ENCODE measurements at places on chromosomes 16 and 17.
A peak's percentile ranks its signal among the peaks of the same experiment; 100 is the strongest.

- DNase-seq: no peak
These were observed 11.1 kb upstream of the ALDOA start for GRCh38 chr16:30054451-30054850.

DNA sequence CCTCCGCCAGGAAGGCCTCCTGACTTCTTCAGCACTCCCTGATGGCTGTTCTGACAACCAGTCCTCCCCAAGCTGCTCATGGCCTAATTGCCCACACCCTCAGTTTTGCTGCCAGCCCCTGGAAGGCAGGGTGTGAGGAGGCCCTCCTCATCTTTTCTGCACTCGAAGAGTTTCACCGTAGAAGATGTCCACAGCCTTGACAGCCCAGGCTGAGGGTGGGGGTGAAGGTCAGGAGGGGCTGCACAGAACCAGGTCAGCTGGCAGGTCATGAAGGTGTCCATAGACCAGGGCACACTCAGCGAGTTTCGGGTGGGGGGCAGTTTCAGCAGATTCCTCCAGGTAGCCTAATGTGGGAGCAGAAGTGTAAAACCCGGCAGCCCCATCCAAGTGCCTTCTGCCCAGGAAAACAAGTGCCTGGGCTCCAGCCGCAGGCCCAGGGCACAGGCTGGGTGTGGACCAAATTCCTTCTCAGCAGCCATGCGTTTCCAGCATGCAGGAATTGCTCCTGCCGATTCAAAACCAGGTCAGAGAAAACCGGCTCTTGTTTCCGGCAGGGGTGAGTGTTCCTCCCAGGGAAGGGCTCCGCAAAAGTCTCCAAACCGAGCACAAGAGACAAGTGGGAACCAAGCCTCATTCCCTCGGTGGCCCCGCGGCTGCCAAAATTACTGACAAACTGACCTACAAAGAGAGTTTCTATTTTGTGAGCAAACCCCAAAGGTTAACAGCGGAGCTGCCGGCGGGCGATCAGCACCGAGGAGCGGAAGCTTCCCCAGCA, 228.8 kb downstream of the C16orf78 start:
- no peak for DNase-seq

DNA sequence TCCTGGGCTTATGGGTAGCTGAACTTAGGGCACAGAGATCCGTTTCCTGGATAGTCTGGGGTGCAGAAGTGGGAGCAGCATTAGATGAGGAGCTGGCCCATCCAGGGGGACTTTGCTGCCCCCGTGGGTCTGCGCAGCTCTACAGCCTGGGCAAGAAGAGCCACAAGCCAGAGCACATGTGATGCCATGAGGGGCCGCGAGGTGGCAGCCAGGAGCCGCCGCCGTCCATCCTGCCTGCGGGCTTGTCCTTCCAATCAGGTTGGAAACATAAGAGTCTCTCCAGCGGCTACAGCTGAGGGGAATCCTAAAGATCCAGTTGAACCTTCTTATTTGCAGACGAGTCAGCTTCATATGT, 21.9 kb downstream of the C1QTNF1 start:
- peak; percentile 71 for DNase-seq

DNA sequence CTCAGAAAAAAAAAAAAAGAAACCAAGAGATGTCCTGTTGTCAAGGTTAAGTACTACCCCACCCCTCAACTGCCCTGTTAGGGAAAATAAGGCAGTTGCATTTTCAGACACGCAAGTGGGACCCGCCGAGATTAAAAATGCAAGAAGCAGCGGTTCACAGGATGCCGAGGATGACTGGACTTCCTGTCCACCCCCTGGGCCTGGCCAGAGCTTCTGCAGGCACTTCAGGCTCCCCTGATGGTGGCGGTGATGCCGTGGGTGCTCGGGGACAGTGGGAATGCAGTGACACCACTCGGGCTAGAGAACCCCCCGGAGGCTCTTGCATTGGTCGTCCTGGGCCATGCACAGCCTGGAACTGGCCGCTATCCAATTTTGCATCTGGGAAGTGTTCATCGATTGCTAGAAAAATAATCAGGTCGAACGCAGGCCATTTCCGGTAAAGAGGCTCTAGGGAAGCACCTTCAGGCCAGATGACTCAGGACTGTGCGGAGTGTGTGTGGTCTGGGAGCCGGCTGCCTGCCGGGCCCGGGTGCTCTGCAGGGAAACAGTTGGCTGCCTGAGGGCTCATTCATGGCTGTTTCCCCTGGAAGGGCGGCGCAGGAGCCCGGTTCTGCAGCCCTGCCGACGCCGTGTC, 13.4 kb upstream of the CRISPLD2 start:
- DNase-seq: no peak

DNA sequence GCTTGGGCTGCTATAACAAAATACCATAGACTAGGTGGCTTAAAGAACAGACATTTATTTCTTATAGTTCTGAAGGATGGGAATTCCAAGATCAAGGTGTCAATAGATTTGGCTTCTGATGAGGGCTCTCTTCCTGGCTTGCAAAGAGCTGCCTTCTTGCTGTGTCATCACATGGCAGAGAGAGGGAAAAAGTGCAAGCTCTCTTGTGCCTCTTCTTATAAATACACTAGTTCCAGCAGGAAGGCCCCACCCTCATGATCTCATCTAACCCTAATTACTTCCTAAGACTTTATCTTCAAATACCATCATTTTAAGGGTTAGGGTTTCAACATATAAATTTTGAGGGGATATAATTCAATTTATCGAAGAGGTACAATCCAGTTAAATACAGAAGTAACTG, 30.6 kb downstream of the ABCA9 start:
- DNase-seq: no peak

DNA sequence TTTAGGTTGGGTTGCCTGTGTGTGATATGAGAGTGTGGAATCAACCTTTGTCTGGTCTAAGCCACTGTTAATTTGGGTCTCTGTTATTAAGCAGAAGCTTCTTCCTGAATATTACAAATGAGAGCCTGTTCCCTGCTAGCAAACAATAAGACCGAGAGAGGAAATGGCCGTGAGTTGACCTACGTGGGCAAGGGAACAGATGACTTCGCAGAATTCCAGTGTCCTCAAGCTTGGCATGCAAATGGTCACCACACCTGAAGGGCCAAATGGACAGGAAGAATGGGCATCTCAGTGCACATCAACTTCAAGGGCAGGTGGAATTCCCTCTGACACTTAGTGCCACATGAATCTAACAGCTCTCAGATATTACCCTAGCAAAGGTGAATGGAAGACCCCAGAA, 250.8 kb upstream of the FOXF1 start:
- no peak for DNase-seq

DNA sequence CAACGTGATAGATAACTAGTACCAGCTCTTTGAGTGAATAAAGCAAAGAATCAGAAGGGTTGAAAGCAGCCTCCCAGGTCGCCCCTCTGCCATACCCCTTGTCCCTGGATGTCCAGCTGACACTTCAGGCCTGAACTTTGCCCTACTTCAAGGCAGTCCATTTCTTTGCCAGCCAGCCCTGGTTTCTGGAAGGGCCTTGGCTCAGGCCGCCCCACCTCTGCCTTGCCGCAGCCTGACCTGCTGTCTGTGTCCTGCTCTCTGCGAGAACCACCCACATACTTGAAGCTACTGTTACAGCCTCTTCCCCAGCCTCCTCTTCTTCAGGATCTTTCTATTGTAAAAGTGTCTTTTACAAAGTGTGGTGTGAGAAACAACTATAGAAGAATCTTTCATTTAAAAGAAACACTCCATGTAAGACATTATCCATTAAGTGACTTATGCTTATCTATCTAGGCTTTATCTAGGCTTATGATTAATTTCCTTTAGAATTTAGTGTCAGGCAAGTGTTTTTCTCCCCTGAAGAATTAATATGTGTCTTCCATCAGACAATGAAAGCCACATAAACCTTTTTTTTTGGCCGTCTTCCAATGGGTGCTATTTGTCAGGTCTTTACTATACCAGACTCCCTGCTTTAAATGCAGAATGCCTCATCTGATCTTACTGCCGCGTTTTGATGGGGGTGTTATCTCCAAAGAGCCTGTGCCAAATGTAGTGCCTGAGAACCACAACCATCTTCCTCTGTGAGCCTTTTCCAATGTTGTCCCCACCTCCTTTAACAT, 133.9 kb downstream of the SOCS1 start:
- DNase-seq: no peak

DNA sequence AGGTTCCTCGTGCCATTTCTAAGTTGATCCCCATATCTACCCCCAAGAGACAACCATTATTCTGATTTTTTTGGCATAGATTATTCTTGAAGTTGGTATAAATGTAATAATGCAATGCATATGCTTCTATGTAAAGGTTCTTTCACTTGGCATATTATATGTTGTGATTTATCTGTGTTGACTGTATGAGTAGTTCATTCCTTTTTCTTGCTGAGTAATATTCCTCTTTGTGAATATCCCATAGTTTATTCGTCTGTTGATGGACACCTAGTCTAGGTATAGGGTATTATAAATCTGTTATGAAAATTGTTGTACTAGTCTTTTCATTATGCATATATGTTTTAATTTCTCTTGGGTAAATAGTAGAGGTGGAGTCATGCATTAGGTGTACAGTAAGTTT, 36.6 kb downstream of the TANC2 start:
- no peak for DNase-seq

DNA sequence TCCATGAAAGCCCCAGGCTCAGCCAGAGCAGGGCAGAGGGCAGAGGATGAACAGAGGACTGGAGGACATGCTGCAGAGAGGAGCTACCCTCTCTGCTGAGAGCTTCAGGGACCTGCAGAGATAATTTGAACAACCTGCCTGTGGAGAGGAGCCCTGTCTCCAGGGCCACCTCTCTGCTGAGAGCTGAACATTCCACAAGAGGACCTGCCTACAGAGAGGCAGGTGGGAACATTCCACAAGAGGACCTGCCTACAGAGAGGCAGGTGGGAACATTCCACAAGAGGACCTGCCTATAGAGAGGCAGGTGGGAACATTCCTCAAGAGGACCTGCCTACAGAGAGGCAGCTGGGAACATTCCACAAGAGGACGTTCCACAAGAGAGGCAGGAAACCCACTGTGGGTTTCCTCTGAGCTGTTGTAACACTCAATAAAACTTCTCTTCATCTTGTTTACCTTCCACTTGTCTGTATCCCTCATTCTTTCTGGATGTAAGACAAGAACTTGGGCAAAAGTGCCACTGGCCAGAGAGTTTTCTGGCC, 551.9 kb upstream of the CA10 start:
- DNase-seq: no peak

GRCh38 chr17:79126139-79126538, 51.5 kb downstream of the ENGASE start:
- DNase-seq: peak; percentile 16

DNA sequence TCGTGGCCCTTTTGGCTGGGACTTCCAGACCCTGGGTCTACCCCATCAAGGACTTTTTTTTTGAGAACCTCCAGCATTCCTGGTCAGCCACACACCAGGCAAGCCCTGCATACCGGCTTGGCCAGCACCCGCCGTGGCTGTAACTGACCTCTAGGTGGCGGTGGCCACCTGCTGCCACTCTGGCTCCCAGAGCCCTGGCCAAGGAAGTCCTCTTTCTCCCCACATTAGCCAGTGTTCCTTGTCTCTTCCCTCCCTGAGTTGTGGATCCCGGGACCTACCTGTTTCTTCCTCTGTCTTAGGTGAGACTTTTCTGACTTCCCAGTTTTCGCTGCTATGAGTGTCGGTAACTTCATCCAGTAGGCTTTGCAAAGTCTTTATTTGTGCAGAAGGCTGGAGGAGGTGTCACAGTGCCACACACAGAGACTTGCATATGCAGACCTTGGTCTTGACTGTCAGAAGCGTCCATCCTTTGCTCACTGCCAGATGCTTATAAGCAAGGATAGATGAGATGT, 348.3 kb downstream of the CPPED1 start:
- peak; percentile 53 for DNase-seq

DNA sequence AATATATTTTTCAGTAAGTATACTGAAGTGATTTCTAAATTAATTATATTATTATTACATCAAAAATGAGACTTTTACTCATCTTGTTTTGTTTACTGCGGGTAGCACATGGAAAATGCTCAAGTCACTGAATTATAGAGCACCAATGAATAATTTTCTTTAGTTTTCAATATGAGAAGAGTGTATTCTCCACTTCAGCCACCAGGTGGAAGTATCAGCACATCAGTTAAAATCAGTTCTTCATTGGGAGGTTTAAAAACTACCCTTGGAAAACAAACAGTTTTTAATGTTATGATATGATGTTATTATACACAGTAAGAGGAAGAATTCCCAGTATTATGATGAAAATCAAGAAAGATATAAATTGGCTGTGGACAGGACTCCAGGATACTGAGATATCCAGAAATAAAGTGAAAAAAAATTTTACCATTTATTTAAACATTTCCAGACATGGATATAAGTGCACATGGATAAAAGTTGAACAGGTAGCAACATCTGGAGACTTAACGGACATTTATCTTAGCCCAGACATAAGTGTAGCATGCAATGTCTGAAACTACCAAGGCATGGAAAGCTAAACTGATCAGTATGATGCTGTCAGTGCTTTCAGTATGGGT, 467.3 kb downstream of the KCNJ2 start:
- DNase-seq: peak; percentile 29

DNA sequence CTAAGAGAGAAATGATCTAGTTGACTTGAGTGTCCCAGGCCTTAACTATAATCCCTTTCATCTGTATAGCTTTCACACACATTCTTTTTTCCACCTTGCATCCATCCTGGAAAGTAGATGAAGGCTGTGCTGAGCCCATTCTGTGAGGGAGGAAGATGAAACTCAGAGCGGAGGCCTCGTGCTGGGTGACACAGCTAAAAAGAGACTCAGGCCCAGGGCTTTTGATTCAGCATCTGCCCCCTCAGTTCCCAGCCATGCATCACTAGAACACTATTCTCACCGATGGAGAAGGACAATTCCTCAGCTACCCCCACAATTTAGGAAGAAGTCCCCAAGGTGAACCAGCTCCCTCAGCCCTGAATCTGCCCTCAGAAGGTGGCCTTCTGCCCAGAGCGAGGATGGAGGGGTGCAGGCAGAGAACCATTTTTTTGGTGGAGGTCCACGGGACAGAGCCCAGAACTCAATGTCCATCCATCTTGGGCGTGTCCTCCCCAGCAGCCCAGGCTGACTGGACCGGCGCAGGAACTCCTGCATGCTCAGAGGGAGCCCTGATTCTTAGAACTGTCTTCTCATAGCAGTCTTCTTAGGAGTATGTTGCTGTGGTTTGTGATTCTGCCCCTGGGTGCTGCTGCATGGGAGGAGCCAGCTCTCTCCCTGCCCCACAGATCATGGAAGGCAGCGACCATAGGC, 5.8 kb upstream of the MYCBPAP start:
- DNase-seq: no peak

- DNase-seq: peak; percentile 52
These were observed 5.0 kb downstream of the CORO6 start for GRCh38 chr17:29617481-29618271.

DNA sequence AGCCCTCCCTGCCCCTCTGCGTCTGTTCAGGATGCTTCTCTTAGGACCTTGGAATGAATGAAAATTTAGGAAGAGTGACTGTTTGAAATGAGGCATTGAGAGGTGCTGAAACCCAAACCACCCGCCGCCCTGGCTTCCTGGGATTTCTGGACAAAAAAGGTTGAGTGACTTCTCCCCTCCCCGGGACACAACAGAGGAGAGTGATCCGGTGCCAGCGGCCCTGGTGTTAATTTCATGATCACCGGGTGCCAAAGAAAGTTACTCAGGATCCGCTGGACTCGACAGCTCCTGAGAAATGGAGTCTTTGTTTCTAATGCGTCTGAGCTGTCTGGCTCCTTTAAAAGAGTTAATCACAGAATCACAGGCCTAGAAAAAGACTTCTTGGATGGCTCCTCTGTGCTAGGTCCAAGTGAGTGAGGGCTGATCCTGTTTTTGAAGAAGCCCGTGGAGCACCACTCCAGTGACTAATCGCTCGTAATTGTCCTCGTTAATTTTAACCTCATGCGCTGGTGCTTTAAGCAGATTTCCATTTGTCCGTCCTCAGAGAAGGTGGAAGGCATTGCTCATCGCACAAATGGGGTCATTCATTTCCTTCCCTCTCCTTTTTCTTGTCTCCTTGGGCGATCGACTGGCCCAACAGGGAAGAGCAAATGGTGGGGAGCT, 144.4 kb upstream of the ZFHX3 start:
- DNase-seq: no peak

Data from HepG2 (cell line).